ENCODE measurements at places on chromosomes 6 and 20. TPM values are rescaled to one million over a fixed set of nuclear protein-coding genes. Genes with fewer than 3 reads are reported as not detected.

The FNDC11 gene
- total RNA-seq: 1.7 TPM

The SPAG4 gene
- 15.5 TPM for total RNA-seq

The PTCHD4 gene
- total RNA-seq: not detected

The HEY2 gene
- total RNA-seq: 0.08 TPM

The MTRF1L gene
- 11.2 TPM for total RNA-seq

The NDUFAF5 gene
- 73.5 TPM for total RNA-seq

The ME1 gene
- not detected for total RNA-seq

The MOG gene
- not detected for total RNA-seq

The MEP1A gene
- not detected for total RNA-seq

The KCNK16 gene
- total RNA-seq: not detected

The ULBP1 gene
- 0.14 TPM for total RNA-seq

Measured in CD4-positive, alpha-beta T cell (primary cell).